ENCODE measurements at places on chromosomes 1 and 21. TPM values are rescaled to one million over a fixed set of nuclear protein-coding genes. Genes with fewer than 3 reads are reported as not detected.
A peak's percentile ranks its signal among the peaks of the same experiment; 100 is the strongest.

The C1orf146 gene
- total RNA-seq, result not detected

The TMEM51 gene
- 4.4 TPM for total RNA-seq

The RGS7 gene
- not detected for total RNA-seq

DNA sequence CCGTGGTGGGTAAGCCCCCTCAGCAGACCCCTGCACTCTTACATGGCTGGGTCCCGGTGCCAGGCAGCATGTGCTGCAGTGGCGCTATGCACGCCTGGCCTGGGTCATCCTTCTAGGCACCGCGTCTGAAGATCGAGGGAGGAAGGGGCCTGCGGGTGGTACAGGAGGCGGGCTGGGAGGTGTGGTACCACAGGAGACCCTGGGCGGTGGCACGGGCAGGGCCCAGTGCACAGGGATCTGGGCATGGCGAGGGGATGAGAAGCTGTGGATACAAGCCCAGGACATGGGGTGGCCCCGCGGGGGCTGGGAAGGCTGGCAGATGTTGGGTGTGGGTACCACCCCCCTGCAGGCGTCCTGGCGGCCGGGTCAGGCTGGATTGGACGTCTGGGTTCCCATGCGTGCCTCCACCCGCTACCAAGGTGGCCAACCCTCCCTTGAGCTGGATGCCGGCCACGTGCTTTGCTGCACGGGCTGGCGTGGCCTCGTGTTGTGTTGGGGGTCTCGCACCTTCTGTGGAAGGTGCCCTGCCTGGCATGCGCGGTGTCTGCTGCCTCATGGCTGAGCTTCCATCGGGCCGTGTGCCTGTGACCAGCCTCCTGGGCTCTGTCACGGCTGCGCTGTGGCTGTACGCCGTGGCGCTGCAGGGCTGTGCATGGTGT, 19.7 kb downstream of the CFAP410 start:
- DNase-seq, result no peak

GRCh38 chr1:185734929-185735700, 924 bp downstream of the HMCN1 start:
- DNase-seq, result peak; percentile 39

- no peak for DNase-seq
These were observed 9.9 kb upstream of the TMEM39B start for GRCh38 chr1:32062867-32063230.

Data from tongue (tissue), 3 donors.